ENCODE measurements at places on chromosomes 3 and 15.
A peak's percentile ranks its signal among the peaks of the same experiment; 100 is the strongest.

DNA sequence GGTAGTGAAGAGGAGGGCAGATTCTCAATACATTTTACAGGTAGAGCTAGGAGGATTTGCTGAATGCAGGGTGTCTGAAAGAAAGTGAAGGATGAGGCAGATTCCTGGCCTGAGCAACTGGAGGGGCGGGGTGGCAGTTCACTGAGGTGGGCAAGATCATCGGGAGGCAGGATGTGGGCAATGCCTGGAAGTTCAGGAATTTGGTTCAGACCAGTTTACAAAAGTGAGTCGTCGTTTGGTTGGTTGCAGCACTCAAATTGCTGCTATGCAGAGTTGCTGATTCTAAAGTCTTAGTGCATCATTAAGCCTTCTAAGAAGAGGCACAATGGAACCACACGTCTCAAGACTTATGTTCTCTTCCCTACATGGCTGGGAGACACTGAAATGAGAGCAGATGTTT, 134.0 kb downstream of the MFSD1 start:
- no peak for DNase-seq

DNA sequence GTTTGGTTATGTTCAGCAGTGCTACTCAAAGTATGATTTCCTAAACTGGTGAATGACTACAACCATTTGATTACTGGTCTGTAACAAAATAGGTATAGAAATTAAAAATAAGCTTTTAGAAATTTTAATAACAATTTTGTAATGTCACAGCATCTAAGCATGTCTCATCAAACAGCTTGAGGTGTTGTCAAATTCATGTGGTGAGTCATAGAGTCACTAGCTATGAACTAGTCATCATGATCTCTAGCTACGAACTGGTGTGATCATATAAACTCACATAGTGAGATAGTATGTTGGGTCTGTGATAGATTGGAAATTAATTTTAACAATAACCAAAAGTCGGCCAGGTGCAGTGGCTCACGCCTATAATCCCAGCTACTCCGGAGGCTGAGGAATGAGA, 213.9 kb upstream of the RBMS3 start:
- DNase-seq = no peak

- no peak for DNase-seq
Measured at GRCh38 chr3:178271740-178272387, 264.4 kb upstream of the KCNMB2 start.

GRCh38 chr3:31249545-31249944, 283.2 kb upstream of the STT3B start:
- DNase-seq = peak; percentile 46

GRCh38 chr3:123084192-123084591, 17.4 kb downstream of the PDIA5 start:
- DNase-seq = no peak
